CD4-positive, alpha-beta T cell (primary cell): ENCODE measurements at places on chromosomes 7 and 10. TPM values are rescaled to one million over a fixed set of nuclear protein-coding genes. Genes with fewer than 3 reads are reported as not detected.

- DNase-seq, result no peak
These were observed 124.9 kb downstream of the OAT start for GRCh38 chr10:124293616-124294449.

- no peak for DNase-seq
These were observed 67.0 kb upstream of the GPR158 start for GRCh38 chr10:25107756-25108155.

The AIFM2 gene
- 2.5 TPM for total RNA-seq

The SPDYE5 gene
- total RNA-seq, result not detected

DNA sequence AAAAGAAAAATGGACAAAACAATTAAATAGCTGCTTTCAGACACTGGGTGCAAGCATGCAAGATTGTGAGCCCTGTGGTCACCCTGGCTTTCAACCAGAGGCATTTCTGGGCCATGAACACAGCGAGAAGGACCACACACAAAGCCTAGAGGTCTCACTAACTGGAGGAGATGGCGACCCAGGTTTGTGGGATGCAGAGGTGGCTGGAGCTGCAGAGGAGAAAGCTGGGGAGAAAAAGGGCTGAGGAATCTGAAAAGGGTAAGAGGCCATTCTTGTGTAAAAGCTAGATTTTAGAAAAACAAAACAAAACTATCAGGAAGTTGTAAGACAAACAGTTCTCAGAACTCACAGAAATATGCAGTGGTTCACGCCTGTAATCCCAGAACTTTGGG lies 30.1 kb upstream of the PTPRN2 start:
- no peak for DNase-seq

DNA sequence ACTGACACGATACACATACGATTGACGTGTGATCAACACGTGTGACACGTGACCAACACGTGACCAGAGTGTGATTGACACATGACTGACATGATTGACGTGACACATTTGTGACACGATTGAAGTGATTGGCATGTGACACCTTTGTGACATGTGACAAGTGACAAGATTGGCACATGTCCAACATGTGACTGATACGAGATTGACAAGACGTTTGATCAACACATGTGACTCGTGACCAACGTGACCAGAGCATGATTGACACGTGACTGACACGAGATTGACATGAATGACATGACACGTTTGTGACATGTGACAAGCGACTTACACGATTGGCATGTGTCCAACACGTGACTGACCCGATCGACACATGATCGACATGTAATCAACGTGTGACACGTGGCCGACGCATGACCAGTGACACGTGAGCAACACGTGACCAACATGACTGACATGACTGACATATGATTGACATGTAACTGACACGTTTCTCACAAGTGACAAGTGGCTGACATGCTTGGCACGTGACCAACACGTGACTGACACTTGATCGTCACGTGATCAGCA lies 22.0 kb downstream of the CRPPA start:
- no peak for DNase-seq

The RALA gene
- total RNA-seq, result 27.5 TPM

DNA sequence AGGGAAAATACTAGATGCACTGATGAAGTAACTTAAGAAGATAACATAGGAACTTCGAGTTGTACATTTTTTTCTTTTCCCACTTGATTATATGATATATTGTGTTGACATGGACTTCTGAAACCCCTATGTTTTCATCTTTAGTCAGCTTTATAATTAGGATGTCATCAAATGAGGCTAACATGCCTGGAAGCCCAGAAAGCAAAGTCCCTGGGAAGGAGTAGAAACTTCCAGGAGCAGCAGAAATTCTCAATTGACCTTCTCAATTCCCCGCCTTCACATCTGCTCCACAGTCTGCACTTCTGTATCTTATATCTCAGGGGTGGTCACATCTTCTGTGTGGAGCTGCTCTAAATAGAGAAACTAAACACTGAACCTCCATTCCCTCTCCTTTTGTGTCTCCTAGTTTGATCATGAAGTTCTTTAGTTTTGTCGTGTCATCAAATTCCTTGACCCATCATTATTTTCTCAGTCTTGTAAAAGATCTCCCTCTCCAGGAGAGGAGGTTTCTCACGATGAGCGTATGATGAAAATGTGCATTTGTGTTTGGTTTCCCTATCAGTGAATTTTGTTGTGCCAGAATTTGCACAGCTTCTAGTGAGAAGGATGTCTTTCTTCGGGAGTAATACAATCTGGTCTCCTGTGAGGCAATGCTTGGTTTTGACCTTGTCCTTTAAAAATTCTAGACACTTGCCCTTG lies 303.3 kb downstream of the SUGCT start:
- no peak for DNase-seq

DNA sequence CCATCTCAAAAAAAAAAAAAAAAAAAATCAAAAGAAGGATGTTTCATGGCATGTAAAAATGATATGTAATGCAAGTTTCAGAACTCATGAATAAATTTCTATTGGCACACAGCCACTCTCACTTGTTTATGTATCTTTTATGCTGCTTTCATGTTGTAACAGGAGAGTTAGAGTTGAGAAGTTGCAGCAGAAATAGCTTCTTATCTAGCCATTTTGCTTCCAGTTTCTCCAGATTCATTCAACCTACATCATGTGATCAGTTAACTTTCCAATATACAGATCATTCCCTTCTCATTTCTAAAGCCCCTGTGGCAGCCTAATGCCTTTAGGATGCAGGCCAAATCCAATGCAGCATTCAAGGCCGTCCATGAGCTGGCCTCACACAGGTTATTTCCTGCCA lies 30.4 kb downstream of the ZNF786 start:
- DNase-seq, result no peak

The MYO1G gene
- total RNA-seq, result 157 TPM

- no peak for DNase-seq
These were observed 212.1 kb upstream of the PPP1R3A start for GRCh38 chr7:114130866-114131265.

The DRGX gene
- not detected for total RNA-seq

GRCh38 chr10:78278058-78278404 lies 244.4 kb downstream of the RPS24 start:
- DNase-seq, result no peak

DNA sequence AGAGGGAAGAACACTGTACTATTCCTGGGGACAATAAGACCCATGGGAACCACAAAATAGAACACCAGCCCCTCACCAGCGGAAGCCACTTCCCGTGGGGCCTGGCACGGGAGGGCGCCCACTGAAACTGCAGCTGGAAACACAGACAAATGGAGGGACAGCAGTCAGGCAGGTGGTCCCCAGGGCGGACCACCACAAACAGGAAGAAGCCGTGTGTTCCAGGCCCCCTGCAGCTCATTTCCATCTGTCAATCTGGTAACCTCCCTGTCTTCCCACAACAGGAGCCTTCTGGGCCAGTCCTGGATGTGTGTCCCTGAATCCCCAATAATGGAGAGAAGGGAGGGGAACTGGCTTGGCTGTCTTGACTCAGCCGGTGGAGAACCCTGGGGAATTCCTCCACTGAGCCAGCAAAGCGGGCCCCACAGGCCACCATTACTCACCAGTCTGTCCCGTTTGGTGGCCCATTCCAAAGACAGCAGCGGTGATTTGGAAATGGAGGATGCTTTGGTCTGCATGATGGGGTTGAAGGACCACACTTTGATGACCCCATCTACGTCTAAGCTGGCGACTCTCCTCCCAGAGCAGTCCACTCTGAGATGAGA lies 16.7 kb downstream of the WDR91 start:
- DNase-seq, result no peak
